ENCODE measurements at places on chromosomes 6 and 20.

GRCh38 chr20:24999568-24999967 lies 7.0 kb upstream of the APMAP start:
- DNase-seq = no peak

- DNase-seq = no peak
Measured at GRCh38 chr20:35370751-35371150, 41.0 kb downstream of the UQCC1 start.

DNA sequence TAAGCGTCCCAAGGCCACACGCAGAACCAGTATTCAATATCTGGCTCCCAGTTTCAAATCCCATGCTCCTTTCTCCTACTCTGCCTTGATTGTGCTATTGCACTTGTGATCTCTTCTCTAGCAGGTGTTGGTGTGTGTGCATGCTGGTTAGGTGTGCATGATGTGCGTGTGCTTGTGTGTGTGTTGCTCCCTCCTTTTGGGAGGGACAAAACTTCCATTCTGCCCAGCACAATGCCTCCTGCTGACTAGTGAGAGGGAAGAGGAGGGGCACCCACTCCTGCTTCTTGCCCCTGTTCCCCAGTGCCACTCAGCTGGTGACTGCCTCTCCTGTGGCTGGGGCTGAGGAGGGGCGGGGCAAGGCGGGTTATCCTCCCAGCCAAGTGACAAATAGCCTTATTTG lies 19.7 kb downstream of the CD40 start:
- no peak for DNase-seq

DNA sequence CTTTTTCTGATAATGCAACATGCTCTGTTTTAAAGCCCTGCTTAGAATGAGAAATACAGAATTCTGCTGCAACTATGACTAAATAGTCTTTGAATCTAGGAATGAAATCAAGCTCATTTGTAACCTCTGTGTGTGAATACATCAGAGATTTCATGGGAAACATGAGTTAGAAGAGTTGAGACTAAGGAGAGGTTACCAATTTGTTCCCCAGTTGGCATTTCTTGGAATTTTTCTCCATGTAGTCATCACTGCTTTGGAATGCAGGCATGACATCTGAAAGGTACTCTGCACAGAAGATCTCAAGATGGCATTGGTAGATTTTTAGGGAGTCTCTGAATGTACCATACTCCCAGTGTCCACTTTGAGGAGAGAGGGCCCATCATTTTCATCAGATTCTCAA lies 237.2 kb downstream of the TFAP2A start:
- DNase-seq = no peak

- peak; percentile 37 for DNase-seq
Measured at GRCh38 chr20:36407199-36407733, 101.1 kb downstream of the DLGAP4 start.

DNA sequence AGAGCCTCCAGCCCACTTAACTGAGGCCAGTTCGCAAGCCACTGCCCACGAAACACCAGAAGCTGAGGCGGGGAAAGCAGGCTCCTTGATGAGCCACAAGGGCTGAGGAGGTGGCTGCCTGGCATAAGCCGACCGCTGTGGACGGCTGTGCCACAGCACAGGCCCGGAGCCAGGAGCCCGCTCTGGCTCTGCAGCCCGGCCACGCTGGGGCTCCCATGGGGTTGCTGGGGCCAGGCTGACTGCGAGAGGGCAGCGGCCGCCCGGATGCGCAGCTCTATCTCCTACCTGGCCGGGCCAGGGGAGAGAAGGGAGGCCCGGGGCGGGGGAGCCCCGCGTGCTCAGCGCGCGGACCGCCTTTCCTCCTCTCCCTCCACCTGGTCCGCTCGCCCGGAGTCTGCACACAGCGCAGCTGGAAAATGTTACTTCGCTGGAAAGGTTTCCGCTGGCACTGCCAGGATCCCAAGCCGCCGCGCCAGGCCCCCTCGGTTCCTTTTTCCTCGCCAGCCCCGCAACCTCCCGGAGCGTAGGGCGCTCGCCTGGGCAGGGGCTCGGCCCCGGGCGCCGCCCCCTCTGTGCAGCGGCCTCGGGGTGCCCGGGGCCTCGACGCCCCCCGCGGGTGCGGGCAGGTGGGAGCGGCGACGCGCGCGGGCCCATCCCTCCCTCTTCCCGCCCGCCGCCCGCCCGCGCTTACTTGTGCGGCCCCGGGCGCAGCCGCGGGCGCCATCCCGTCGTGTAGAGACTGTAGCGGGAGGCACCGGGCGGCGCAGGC lies 657 bp downstream of the EMILIN3 start:
- no peak for DNase-seq

GRCh38 chr6:25354078-25354932 lies 75.1 kb downstream of the CARMIL1 start:
- DNase-seq = no peak

DNA sequence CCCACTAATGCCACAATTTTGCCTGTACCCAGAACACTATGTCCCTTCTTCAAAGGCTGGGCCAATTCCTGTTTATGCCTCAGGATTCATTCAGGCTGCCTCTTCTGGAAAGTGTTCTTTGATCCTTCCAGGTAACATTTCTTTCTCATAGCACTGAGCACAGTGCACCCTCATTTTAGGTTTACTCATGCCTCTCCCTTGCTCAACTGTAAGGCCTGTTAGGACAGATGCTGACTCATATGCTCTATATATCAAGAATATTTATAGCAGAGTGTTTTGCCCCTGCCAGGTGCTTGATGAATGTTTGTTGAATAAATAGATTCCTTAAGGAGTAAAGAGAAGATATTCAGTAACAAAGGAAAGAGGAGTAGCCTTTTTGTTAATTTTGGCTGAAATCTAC lies 263.9 kb downstream of the PHF3 start:
- no peak for DNase-seq

- no peak for DNase-seq
Measured at GRCh38 chr6:113171882-113172281, 685.3 kb upstream of the MARCKS start.

- no peak for DNase-seq
Measured at GRCh38 chr20:44051661-44052000, 135.4 kb downstream of the JPH2 start.

GRCh38 chr6:3415082-3415453 lies 41.8 kb downstream of the SLC22A23 start:
- DNase-seq = no peak

DNA sequence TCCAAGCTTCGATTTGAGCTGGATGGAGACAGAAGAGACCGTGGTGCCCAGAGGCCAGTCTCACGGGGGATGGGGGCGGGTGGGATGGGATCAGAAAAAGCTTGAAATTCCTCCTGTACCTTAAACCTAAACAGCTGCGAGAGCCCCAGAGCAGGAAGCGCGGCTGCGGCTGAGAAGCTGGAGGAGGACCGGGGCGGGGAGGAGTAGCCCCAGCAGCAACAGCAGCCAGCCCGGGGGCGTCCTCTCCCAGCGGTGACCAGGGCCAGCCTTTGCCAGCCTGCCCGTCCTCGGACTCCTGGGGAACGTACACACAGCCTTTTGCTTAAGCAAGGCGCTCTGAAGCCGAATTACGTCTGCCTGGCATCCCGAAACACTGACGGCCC lies 17.4 kb upstream of the PRDM13 start:
- no peak for DNase-seq

GRCh38 chr6:134182528-134182927 lies 130.1 kb upstream of the SLC2A12 start:
- no peak for DNase-seq

- DNase-seq = peak; percentile 36
Measured at GRCh38 chr6:501891-502601, 110.5 kb downstream of the IRF4 start.

DNA sequence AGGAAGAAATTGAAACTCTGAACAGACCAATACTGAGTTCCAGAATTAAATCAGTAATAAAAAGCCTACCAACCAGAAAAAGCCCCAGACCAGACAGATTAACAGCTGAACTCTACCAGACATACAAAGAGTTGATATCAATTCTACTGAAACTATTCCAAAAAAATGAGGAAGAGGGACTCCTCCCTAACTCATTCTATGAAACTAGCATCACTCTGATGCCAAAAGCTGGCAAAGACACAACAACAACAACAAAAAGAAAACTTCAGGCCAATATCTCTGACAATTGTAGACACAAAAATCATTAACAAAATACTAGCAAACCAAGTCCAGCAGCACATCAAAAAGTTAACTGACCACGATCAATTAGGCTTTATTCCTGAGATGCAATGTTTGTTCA lies 246.0 kb upstream of the RUNX2 start:
- DNase-seq = no peak

- no peak for DNase-seq
Measured at GRCh38 chr6:78598966-78599365, 268.4 kb upstream of the IRAK1BP1 start.

- no peak for DNase-seq
Measured at GRCh38 chr6:13953061-13953705, 28.4 kb downstream of the RNF182 start.

GRCh38 chr6:69771158-69771906 lies 25.5 kb downstream of the LMBRD1 start:
- no peak for DNase-seq

GRCh38 chr6:136039185-136039584 lies 187.7 kb downstream of the PDE7B start:
- DNase-seq = no peak

DNA sequence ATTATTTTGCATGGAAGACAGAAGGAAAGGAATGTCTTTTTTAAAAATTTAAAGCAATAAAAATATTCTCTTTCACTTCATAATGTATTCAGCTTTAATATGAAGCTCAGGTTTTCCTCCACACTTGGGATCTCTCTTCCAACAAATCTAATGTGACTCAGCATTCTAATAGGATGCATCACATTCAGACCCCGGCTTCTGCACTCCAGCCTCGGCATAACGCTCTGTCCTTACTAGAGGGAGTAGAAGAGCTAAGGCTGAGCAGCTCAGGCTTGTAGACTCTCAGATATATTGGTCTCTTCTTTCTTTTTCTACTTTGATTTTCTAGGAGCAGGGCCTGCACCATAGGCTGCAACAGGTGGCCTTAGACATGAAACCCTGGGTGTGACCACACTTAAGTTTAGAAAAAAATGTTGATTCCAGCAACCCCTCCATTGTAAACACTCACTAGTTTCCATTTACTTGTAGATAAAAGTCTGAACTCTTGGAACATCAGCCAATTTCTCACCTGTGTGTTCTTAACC lies 161.7 kb downstream of the PAK5 start:
- no peak for DNase-seq

- peak; percentile 9 for DNase-seq
Measured at GRCh38 chr6:156807795-156808194, 30.6 kb downstream of the ARID1B start.

- no peak for DNase-seq
Measured at GRCh38 chr6:6629402-6629801, 40.9 kb downstream of the LY86 start.

DNA sequence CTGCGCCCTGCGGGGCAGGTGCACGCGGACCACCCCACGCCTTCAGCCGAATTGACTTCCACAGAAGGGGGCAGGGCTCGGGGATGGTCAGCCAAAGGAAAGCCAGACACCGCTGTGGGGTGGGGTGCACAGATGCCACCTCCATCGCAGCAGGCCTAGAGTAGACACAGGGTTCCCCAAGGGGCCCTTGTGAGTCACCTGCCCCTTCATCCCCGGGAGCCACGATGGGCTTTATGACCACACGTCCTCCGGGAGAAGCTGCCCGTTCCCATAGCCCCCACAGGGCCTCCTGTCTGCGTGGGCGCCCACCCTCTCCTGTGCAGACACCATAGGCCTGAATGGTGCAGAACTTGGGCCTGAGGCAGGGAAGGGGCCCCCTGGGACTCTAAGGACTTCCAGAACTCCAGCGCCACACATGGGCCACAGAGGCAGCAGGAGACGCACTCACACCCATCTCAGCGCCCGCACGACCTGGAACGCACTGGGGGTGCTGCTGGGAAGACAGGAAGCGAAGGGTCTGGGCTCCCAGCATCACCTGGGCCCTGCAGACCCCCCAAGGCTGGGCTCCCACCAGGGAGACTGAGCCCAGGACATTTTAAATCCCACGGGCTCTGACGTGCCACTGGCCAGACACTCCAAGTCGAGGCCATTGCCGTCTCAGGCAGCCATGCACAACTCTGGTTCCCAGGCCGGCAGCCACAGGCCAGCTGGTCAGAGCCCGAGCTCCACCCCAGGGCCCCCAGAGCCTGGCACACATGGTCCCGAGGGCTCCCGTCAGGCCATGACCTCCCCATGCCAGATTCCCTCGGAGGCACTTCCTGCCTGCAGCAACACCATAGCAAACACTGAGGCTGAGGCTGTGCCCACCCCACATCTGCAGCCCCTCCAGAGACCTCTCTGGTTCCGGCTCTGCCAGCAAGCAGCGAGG lies 134.2 kb downstream of the DLL1 start:
- no peak for DNase-seq

DNA sequence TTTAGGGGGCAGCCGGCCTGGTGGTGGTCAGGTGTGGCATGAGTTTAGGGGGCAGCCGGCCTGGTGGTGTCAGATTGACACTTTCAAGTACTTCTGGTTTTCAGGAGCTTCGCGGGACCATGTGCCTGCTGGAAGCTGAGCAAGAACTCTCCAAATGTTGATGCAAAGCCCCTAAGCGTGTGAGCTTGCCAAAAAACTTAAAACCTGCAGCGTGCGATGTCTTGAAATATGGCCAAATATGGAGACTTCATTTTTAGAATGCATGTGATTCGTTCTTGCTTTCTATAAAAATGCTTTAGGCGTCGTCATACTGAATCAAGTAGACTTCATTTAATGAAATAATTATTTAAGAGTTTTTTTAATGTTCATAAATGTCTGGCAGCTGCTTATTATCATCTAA lies 149.4 kb downstream of the SMOC2 start:
- no peak for DNase-seq

DNA sequence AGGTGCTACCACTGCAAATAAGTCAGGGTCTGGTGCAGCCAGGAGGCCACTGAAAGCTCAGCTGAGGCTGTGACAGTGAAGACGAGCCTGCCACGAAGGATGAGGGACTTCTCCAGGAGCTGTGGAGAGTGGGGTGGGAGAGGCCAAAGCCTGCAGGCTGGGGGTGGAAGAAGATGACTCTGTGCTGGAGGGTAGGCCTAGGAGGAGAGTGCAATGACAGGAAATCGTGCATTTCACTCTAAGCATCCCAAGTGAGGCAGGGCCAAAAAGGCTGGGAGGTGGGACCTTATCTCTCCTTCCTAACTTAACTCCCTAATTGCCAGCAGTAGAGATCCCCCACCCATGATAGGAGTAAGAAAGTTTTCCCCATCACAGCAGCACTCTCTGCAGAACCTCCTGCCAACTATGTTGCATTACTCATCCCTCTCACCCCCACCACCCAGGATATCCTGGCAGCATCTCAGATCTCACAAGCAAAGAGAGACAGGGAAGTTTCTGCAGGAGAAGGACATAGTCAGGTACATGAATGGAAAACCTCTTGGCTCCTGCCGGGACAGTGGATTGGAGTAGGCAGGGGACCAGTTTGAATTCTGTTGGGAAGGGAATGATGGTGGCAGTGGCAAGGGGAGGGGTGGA lies 466.2 kb downstream of the CDH26 start:
- DNase-seq = no peak

- DNase-seq = no peak
Measured at GRCh38 chr20:22810626-22811569, 224.2 kb upstream of the SSTR4 start.

- DNase-seq = peak; percentile 76
Measured at GRCh38 chr6:24766680-24767462, 7.9 kb upstream of the GMNN start.

DNA sequence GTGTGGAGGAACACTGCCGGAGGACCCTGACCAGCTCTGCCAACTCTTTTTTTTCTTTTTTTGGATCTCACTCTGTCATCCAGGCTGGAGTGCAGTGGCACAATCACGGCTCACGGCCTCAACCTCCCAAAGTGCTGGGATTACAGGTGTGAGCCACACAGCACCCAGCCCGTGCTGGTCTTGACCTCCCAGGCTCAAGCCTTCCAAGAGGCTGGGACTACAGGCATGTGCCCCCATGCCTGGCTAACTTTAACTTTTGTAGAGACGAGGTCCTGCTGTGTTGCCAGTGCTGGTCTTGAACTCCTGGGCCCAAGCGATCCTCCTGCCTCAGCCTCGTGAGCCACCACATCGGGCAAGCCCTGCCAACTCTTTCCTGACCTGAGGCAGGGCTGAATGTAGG lies 11.2 kb downstream of the GCNT2 start:
- no peak for DNase-seq
